ENCODE measurements at places on chromosomes 7 and 10. TPM values are rescaled to one million over a fixed set of nuclear protein-coding genes. Genes with fewer than 3 reads are reported as not detected.

The FUOM gene
- 11.4 TPM for total RNA-seq

DNA sequence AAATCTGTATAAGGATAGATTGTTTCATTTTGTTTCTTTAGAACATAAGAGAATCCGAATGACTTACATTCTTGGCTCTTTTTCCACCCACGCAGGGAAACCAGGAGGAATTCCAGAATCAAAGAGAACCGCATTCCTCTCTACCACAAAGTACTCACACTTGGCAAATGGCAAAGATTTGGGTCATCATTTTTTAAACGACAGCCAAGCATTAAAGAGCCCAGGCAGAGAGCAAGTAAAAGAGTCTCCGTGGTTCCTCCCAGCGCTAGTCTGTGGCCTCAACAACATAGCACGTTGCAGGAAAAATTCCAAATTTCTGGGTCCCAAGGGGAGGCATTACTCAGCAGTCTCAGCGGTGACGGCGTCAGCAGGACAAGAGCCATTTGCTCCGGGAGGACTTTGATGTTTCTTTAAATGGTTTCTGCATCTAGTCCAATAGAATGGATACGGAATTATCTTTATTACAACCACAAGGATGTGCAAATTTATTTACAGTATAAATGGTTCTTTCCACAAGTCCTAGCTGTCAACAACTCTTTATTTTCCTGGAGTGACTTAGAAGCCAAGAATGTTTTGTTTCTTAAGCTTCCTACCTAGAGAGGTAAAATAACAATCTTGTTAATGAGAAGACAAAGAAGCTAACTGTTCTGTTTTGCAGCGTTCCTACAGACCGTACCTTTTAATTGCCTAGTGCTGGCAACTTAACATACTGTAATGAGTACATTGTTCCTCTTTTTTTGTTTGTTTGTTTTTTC lies 232.5 kb downstream of the SKIDA1 start:
- no peak for DNase-seq

GRCh38 chr7:80264769-80265495 lies 130.3 kb downstream of the GNAI1 start:
- DNase-seq, result no peak

The C7orf33 gene
- total RNA-seq, result not detected

DNA sequence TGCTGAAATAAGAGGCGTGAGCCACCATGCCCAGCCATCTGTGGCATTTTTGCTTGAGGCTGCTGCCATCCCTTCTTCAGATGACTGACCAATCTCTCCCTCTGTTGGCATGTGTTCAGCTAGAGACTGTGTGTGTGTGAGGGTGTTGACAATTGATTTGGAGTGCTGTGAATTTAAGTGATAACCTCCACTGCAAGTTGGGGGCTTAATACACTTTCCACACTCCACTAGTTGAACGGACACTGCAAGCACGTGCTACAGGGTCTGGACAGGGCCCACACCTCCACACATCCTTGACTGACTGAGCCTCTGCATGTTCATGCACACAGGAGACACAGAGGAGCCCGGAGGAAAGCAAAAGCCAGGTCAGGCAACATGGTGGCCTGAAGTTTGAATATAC lies 51.3 kb downstream of the BRAF start:
- no peak for DNase-seq

DNA sequence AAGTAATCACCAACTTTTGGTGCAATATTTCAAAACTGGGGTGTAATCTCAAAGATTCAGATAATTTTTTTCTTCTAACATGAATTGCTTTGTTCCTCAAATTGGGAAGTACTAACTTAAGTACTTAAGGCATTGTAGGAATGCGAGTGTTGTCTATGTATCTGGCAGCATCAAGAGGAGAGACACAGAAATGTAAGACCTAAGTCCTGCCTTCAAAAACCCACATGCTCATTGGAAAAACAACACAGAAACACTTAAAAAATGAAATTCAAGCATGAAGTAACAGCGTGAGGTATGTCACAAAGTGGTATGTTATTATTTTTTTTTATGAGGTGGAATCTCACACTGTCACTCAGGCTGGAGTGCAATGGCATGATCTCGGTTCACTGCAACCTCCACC lies 288.5 kb downstream of the ZEB1 start:
- DNase-seq, result no peak

The COL26A1 gene
- not detected for total RNA-seq

DNA sequence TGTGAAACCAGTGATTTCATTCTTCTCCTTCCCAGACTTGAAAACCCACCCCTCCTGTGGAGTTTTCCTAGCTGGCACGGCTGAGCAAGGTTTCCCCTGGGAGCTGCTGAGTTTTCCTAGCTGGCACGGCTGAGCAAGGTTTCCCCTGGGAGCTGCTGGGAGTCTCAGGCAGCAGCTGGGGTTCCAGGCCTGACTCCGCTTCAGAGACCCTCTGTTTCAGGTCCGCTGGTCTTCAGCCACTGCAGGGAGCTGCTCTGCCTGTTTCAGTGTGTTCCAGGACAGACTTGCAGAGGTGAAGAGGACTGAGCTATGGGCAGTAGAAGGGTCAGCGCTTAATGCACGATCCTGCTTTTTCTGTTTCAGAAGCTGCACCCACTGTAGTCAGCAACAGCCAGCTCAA lies 104.9 kb downstream of the XRCC2 start:
- no peak for DNase-seq

The ZNF783 gene
- 14.4 TPM for total RNA-seq
